ENCODE measurements at places on chromosomes 11 and 22. TPM values are rescaled to one million over a fixed set of nuclear protein-coding genes. Genes with fewer than 3 reads are reported as not detected.

DNA sequence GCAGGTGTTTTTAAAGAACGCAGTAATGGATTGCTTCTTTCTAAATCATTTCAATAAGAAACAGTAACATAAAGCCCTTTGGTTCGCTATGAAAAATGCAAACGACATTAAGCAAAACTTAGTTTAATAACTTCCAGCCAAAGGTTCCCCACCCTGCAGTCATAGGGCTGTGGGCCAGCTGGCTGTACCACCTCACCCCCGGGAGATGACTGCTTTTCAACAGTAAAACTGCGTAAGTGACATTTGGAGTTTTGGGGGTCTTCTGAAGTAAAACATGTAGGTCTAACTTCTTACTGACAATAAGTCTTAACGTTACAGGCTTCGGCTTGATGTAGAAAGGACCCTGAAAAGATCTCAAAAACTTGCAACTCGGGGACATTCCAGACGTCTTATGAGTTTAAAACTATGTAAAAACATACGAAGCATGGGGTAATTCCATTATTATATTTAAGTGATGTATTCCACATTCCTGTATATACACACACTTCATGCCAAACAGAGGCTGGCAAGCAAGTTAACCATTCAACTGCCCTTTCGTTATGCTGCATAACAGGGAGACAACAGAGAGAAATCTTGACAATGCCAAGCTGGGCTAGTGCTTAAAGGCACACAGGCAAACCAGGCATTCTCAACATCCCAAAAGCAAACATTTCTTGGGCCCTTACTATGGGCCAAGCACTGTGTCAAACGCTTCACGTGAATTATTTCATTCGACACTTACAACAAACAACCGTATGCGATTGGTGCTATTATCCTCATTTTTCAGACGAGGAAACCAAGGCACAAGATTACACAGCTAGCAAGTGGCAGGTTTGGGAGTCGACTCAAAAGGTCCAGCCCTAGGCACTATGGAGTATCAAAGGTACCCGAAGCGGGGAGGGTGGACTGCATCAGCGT lies 1.2 kb downstream of the MRTFA start:
- DNase-seq = no peak

DNA sequence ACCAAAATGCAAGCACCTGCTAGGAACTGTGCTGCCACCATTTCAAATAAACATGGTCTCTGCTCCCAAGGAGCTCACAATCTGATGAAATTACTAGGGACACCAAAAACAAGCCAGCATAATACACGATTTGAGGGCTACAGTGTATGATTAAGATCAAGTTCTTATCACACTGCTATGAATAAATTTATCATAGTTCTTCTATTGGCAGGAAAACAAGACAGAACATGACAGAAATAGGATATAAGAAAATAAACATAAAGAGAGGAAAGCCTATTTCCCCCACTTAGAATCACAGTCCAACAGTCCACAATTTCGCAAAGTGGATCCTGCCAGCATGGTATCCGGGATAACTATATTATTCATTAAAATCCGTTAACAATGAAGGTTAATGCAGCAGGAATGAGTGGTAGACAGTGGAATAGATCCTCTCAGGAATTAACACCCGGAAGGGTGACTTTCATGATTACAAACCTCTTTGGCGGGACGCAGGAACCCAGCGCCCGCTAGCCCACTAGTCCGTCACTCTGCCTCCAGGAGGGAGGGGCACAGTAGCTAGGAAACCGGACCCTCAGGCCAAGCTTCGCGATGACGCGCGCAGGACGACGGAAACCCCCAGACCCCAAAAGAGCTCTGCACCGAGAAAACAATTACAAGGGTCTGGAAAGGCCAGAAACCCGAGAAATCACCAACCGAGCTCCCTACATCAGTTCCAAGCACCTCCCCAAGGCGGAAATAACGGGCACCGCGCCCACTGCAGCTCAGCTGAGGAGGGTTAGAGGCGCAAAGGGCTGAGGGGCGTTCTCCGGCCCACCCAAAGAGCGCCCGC lies 607 bp downstream of the CCDC82 start:
- no peak for DNase-seq

- DNase-seq = no peak
These were observed 83.1 kb downstream of the PTPRJ start for GRCh38 chr11:48063424-48063978.

Gene NCR3LG1
- 2.0 TPM for total RNA-seq
